Stimulated activated CD8-positive, alpha-beta memory T cell treated with anti-CD3 and anti-CD28 coated beads, Interleukin-15, amount 100 ng/mL, for 48 hours (primary cell): ENCODE measurements at places on chromosomes 12 and 14.

- DNase-seq = no peak
Observed at GRCh38 chr12:30178916-30179315, 395.2 kb upstream of the TMTC1 start.

- DNase-seq = no peak
Observed at GRCh38 chr12:129901254-129901653, 2.6 kb downstream of the TMEM132D start.

- peak; percentile 9 for DNase-seq
Observed at GRCh38 chr12:109053382-109054123, 1.2 kb downstream of the USP30 start.

DNA sequence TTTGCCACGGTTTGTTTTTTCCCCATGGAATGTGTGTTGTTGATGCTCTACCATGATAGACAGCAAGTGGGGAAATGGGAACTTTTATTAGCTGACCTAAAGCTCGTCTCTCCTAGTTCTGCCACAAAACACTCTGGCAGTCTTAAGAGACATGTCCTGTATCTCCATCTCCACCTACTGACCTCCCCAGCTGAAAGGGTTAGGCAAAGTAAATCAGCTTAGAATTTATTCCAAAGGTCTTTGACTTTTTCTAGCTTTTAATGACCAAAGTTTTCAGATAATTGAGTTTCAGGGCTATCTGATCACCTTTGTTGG is 9.4 kb upstream of the ADIPOR2 start:
- no peak for DNase-seq

- DNase-seq = no peak
Observed at GRCh38 chr14:22479776-22480464, 109.1 kb downstream of the DAD1 start.

DNA sequence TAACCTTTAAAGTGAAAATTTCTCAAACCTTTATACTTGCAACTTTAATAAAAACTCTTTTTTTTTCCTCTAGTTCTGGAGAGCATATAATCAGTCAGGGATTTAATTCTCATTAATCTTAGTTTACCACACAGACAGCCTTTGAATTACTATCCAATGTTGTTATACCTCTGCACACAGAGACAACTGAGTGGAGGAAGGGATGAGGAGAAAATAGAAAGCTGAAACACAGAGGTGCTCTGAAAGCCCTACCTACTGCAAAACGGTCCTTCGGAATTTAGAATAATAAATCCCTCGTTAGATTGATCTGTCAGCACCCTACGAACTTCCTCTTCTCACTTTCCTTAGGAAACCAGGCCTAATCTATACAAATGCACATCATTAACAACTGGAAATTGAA is 122.1 kb downstream of the STXBP6 start:
- DNase-seq = no peak
